ENCODE measurements at places on chromosomes 1 and 21. TPM values are rescaled to one million over a fixed set of nuclear protein-coding genes. Genes with fewer than 3 reads are reported as not detected.
A peak's percentile ranks its signal among the peaks of the same experiment; 100 is the strongest.

DNA sequence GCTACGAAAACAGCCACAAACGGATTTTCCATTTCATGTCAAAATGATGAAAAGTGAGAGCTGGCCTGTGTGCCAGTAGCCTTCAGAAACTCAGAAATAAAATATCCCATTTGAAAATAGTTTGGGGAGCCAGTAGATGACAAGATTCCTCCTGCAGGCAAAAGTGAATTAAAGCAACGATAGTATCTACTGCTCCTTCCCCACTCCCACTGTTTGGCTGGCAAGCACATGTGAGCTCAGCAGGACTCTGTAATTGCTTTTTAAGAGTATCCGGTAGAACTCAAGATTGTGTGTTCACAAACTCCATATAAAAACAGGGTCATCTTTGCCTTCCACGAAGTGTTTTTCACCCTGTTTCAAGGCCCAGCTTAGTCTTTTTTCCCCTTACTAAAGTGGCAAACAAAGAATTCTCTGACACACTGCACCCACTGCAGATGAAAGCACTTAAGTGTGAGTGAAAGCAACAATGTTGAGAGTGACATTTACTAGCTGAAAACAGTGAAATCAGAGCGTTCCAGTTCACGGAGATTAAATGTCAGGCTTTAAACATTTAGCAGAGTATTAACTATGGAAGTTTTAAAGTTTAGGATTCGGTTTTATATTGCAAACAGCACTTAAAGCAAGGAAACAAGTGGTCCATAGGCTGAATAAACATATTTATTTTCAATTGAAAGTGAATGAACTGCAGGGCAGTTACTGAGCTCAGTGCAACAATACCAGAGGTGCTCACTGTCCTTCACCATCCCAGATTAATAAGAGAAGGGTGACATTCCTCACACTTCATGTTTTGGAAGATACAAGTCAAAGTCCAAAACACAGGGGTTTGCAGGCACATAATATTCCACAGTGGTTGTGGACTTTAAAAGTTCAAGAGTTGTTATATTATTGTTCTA is 70.0 kb downstream of the ALG14 start:
- no peak for DNase-seq

DNA sequence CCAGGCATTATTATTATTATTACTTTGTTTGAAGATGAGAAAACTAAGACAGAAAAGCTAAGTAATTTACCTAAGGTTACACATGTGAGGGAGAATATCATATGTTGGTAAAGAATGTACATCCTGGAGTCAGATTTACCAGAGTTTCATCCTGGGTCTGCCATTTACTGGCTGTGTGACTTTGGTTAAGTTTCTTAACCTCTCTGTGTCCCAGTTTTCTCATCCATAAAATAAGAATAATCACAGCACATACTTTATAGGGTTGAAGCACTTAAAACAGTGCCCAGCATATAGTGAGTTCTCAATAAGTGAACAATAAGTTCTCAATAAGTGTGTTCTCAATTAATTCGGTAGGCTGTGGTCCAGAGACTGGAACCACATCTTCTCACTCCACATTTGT is 32.5 kb downstream of the UBE2U start:
- DNase-seq, result no peak

DNA sequence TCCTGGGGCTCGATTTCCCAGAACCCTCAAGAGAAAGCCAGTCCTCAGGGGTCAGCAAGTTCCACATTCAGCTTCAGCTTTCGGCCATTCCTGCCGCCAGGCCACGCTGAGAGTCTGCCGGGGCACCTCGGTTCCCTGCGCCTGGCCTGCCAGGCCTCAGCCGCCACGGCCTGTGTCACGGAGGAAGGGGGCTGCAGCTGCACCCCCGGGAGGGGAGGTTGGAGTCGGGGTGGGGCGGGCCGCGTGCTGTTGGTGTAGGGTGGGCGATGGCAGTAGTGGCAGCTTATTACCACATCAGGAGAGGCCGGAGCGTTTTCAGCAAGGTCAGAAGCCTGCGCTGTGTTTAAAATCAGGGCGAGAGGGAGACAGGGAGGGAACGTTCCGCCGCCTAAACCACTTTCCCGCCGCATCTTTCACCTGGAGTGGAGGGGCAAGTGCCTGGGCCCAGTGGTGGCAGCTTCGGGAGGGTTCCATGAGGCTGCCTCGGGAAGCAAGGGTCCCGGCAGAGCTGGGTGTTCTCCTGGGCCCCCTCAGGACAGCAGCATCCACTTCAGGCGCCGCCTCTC is 68.5 kb upstream of the TRAPPC10 start:
- no peak for DNase-seq

DNA sequence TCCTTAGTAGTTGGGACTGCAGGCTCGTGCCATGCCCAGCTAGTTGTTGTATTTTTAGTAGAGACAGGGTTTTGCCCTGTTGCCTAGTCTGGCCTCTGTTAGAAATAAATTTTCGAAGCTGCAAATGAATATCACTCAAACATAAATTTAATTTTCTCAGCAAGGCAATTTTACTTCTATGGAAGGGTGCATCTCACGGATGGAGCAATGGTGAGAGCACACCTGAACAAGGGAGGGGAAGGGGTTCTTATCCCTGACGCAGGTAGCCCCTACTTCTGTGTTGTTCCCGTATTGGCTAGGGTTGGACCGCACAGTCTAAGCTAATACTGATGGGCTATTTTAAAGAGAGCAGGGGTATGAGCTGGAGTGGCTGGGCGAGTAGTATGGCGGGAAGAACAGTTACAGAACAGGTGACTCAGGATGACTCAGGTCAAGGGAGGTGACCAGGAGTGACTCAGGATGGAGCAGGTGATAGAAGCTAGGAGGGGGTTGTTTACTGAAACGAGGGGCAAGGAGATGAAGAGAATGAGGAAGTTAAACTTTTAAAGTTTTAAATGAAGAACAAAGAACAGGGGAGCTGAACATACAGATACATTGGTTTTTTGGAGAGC is 7.5 kb downstream of the MDM4 start:
- DNase-seq, result peak; percentile 57

- no peak for DNase-seq
Measured at GRCh38 chr21:14480411-14481031, 65.6 kb downstream of the SAMSN1 start.

- DNase-seq, result no peak
Measured at GRCh38 chr21:45602106-45602505, 41.4 kb upstream of the PCBP3 start.

DNA sequence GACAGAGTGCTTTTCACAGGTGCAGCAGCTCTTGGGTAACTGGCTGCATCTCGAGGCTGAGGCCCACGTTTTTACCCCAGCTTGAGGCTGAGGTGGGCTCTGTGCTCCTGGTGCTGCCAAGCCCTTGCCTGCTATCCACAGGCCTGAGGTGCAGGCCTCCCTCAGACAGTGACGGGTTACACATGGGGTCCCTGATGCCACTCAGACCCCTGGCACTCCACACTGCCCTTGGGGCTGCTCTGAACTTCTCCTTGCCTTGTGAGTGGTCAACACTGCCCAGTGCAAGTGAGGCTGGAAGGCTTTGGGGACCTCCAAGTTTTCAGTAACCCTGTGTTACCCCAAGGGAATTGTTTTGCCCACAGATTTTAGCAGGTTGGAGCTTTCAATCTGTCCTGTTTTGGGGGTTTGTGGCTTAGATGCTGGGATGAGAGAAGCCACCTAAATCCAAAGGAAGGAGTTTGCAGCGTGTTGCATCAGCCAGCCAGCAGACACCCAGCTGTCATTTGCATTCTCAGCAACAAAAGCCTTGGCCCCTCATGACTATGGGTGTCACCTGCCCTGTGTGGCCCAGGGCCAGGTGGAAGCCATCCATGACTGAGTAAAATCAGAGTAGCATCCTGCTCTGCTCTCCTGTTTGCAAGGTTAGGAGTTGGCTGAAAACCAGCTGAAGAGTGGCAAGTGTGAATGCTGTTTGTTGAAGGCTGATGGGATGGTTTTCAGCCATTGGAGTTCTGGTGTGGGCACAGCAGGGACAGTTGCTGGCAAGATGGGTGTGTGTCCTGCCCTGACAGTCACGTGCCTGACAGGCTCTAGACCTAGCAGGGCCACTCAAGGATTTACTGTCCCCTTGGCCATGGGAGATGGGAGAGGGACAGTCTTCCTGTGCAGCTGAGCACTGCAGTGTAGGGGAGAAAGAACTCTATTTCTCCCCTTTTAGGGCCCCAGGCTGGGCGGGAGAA is 3.2 kb downstream of the RNF187 start:
- peak; percentile 78 for DNase-seq

DNA sequence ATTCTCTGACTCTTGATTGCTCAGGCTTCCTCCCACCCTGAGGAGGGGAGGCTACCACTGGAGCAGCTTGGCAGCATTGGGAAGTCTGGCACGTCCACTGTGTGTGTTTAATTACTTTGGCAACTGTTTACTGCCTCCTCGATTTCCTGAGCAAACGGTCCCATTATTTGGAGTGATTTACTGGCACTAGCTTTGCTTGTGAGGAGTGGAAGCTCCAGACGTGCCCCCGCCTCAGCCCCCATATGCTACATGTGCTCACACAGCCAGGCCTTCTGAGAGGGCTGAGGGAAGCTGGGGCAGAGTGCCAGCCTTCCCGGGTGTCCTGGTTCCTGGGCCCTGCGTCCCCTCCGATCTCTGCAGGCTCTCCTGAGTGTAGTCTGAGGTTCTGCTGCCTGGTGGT is 306.2 kb downstream of the PTPRU start:
- no peak for DNase-seq

- DNase-seq, result no peak
Measured at GRCh38 chr1:23278717-23279116, 61.4 kb upstream of the HTR1D start.

DNA sequence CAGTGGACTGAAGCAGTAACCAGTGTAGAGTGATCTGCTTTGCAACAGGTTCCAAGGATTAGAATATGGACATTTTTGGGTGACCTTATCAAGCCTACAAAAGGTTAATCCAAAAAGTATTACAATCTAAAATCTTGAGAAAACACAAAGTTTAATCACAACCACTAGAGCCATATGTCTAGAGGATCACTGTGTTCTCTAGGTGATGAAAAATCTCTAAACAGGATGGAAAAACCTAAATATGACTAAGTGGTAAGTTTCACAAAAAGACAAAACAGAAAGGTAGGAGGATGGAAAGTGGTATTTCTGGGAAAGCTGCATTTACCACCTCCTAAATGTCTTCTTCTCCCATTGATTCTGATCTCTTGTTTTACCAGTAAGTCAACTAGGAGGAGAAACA is 411.1 kb upstream of the CXADR start:
- DNase-seq, result no peak

DNA sequence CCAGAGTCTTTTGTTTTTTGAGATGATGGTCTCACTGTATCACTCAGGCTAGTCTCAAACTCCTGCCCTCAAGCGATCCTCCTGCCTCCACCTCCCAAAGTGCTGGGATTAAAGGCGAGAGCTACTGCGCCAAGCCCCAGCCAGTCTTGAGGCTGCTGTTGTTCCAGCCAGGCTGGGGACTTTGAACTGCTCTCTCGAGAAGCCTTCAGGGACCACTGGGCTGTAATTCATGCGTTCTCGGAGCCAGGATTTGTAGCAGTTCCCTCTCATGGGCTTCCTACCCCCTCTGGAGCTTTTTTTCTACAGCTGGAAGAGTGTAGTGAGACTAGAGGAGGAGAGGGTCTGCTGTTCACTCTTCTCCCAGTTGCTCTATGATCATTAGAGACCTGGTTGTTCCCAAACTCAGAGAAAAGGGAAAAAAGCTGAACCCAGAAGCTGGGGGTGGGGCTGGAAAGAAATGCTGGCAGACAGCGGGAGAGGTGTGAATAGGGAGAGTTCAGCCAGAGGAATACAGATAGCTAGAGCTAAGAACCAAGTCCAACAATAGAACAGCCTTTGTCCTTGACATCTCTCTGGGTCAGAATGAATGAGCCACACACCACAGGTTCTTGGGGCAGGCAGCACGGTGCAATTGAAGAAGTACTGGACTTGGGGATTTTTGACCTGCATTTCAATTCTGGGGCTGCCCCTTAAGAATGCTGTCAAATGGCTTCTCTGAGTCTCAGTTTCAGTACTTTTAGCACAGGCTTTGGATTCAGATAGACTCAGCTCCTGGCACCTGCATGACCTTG is 13.2 kb upstream of the SLC41A1 start:
- peak; percentile 30 for DNase-seq

- no peak for DNase-seq
Measured at GRCh38 chr21:33075596-33076195, 5.8 kb downstream of the OLIG1 start.

DNA sequence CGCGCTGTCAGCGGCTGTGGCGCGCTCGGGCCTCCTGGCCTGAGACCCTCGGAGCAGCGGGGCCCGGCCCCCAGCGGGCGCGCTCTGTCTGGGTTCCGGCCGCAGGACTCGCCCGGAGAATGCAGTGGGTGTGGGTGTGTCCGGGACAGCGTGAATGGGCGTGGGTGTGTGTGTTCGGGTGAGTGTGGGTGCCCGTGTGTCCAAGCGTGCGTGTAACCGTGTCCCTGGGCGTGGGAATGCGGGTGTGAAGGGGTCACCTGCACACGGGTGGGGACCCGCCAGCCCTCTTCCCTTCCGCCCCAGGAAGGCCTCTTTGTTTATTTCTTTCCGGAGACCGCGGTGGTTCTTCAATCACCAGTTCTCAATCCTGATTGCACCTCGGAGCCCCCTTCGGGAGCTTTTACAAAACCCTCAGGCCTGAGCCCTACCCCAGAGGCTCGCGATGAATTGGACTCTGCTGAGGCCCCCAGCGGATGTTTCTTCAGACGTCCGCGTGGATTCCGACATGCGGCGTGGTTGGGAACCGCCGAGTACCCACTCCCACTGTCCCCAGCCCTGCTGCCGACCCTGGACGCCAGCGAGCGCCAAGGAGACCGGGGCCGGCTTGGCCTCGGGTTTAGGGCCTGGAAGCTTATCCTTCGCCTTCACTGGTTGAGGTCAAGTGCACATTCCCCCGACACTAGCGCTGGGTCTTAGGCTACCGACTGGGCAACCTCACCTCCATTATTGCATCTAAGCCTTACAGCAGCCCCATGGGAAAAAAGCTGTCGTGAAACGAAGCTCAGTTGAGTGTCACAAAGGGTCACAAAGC is 19.3 kb downstream of the SERTAD4 start:
- no peak for DNase-seq

GRCh38 chr1:186179231-186179630 is 195.8 kb downstream of the TPR start:
- no peak for DNase-seq

DNA sequence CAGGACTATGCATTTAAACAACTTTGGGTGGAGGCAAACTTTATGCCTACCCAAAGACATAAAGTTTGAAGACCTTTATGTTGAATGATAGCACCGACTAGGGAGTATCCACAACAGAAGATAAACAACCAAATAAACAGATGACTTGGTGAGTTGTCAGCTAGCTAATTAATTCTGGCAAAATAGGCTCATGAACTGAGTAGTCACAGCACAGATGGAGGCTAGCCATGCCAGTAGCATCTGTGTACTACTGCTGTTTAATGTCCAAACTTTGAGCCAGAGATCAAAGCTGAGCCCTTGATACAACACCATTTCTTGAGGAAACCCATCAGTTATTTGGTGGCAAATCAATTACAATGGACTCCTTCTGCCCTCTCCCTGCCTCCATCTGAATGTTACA is 40.3 kb upstream of the CCDC190 start:
- no peak for DNase-seq

GRCh38 chr1:903721-904271 is 19.9 kb upstream of the SAMD11 start:
- no peak for DNase-seq

Gene ADAR
- total RNA-seq, result 313 TPM

Gene GUCA2B
- total RNA-seq, result not detected

Gene NBL1
- 15.2 TPM for total RNA-seq

Gene C1orf53
- total RNA-seq, result 0.52 TPM

Gene AMY1A
- not detected for total RNA-seq

Gene ATP6V1G3
- total RNA-seq, result not detected

Gene PLA2G2A
- not detected for total RNA-seq

Gene SMIM12
- 38.6 TPM for total RNA-seq

Gene ITSN1
- total RNA-seq, result 2.2 TPM

Gene LCE6A
- not detected for total RNA-seq

Gene TRIM45
- 0.17 TPM for total RNA-seq

Gene CYP4A22
- total RNA-seq, result not detected

Gene CYP4A11
- total RNA-seq, result not detected

Gene ARHGEF16
- total RNA-seq, result 0.17 TPM

Measured in activated naive CD4-positive, alpha-beta T cell treated with anti-CD3 and anti-CD28 coated beads for 36 hours (primary cell).